ENCODE measurements at places on chromosomes 13 and 19. TPM values are rescaled to one million over a fixed set of nuclear protein-coding genes. Genes with fewer than 3 reads are reported as not detected.

The ZNF556 gene
- total RNA-seq, result not detected

GRCh38 chr13:93776936-93777335, 550.3 kb downstream of the GPC6 start:
- H3K27ac ChIP-seq, result no peak overlapping the region
- no peaks in the 10 kb centered on the region for H3K4me1 ChIP-seq
- no peak overlapping the region for H3K4me3 ChIP-seq
- H3K36me3 ChIP-seq, result no peaks in the 10 kb centered on the region
- no peaks in the 10 kb centered on the region for H3K27me3 ChIP-seq
- no peak for DNase-seq

DNA sequence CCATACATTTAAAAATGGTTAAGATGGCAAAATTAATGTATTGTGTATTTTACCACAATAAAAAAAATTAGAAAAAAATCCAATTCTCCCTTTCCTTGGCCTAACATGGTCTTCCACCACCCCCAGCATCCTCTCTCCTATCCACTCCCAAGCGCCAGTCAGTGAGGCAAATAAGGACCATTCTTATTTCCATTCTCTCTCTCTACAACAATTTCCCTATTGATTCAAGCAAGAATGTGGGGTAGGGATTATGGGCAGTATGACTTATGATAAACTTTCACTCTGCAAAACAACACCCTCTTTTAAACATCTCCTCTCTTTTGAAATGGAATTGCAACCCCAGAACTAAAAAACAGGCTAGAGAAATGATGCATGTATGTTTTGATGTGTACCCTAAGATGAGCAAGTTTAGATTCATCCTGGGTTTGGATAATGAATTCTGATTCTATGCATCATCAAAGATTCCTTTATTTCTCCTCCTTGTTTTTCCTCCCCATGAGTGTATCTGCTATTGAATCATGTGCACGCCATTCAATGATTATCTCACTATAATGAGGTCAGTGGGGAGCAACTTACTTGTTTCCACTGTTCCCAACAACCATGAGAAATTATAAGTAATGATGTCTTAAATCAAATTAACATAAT, 3.5 kb downstream of the STARD13 start:
- peaks cover 75% of the 10 kb centered on the region for H3K4me1 ChIP-seq
- no peaks in the 10 kb centered on the region for H3K27me3 ChIP-seq
- peak overlapping the region; percentile 93 for H3K27ac ChIP-seq
- H3K4me3 ChIP-seq, result peak overlapping the region; percentile 94
- peaks cover 24% of the 10 kb centered on the region for H3K36me3 ChIP-seq

The ZNF793 gene
- 7.2 TPM for total RNA-seq

DNA sequence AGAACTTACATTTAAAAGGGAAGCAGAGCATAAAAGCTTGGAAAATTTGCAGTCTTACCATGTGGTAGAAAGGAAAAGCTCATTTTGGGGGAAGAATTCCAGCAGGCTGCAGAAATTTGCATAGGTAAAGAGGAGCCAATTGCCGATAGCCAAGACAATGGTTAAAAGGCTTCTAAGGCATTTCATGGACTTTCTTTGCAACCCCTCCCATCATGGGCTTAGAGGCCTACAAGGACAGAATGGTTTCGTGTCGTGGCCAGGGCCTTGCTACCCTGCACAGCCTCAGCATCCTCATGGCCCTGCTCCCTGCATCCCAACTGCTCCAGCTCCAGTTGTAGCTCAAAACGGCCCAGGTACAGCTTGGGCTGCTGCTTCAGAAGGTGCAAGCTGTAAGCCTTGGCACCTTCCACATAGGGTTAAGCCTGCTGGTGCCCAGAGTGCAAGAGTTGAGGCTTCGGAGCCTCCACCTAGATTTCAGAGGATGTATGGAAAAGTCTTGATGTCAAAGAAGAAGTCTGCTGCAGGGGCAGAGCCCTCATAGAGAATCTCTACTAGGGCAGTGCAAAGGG, 420.3 kb downstream of the PCDH17 start:
- no peaks in the 10 kb centered on the region for H3K4me1 ChIP-seq
- H3K27me3 ChIP-seq, result no peaks in the 10 kb centered on the region
- no peak overlapping the region for H3K4me3 ChIP-seq
- no peaks in the 10 kb centered on the region for H3K36me3 ChIP-seq
- no peak for DNase-seq

DNA sequence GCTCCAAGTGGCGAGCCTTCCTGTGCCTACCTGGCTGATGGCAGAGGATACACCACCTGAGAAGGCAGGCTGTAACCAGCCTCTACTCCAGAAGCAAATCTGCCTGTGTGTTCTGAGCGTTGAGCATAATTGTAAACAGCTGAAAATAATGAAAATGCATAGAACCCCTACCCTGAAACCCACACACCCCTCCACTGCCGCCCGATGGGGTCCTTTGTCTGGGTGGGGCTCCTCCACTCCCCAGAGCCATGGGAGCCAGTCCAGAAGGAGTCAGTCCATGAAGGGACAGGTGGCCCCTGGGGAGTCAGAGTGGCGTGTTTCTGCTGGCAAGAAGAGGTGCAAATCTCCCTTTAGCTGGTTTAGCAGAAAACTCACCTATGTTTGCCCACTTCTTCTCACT, 8.0 kb upstream of the SOX1 start:
- H3K4me1 ChIP-seq, result no peaks in the 10 kb centered on the region
- no peak for DNase-seq
- no peak overlapping the region for H3K4me3 ChIP-seq
- peaks cover 67% of the 10 kb centered on the region for H3K27me3 ChIP-seq
- no peaks in the 10 kb centered on the region for H3K36me3 ChIP-seq

- DNase-seq, result peak; percentile 91
- peaks cover 9% of the 10 kb centered on the region for H3K4me1 ChIP-seq
- peak overlapping the region; percentile 64 for H3K4me3 ChIP-seq
- H3K27me3 ChIP-seq, result no peaks in the 10 kb centered on the region
- peak overlapping the region; percentile 88 for H3K27ac ChIP-seq
- peaks cover 29% of the 10 kb centered on the region for H3K36me3 ChIP-seq
Measured at GRCh38 chr19:23762884-23763711, 4.4 kb upstream of the ZNF681 start.

DNA sequence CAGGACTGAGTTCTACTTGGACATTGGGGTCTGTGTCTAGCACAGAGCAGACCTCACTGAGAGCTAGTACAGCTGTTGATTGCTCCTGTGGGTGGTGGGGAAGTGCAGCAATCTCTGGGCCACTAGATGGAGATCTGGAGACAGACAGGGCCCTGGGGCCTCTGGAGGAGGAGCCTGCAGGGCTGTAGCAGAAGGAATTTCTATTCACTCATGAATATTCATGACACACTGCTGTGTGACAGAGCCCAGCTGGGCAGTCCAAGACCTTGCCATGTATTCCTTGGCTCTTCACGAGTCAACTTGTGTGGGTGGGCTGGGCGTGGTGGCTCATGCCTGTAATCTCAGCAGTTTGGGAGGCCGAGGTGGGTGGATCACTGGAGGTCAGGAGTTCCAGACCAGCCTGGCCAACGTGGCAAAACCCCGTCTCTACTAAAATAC, 37.5 kb downstream of the SUGP2 start:
- H3K27me3 ChIP-seq, result no peaks in the 10 kb centered on the region
- H3K4me3 ChIP-seq, result no peak overlapping the region
- DNase-seq, result peak; percentile 36
- no peak overlapping the region for H3K27ac ChIP-seq
- peaks cover 14% of the 10 kb centered on the region for H3K36me3 ChIP-seq

The FGF14 gene
- not detected for total RNA-seq

The TM9SF2 gene
- 87.0 TPM for total RNA-seq

The ADAMTS10 gene
- total RNA-seq, result 0.60 TPM

- H3K4me1 ChIP-seq, result 0 out of 2 replicates have a peak, but pooled peaks cover 4% of the 10 kb centered on the region
- H3K36me3 ChIP-seq, result no peaks in the 10 kb centered on the region
- H3K4me3 ChIP-seq, result no peak overlapping the region
- H3K27me3 ChIP-seq, result no peaks in the 10 kb centered on the region
Measured at GRCh38 chr13:114114006-114114640, 18.3 kb downstream of the RASA3 start.

- no peak for DNase-seq
- no peaks in the 10 kb centered on the region for H3K4me1 ChIP-seq
- no peak overlapping the region for H3K27ac ChIP-seq
- no peak overlapping the region for H3K4me3 ChIP-seq
- no peaks in the 10 kb centered on the region for H3K27me3 ChIP-seq
- no peaks in the 10 kb centered on the region for H3K36me3 ChIP-seq
Measured at GRCh38 chr13:80666782-80667552, 326.0 kb upstream of the SPRY2 start.

DNA sequence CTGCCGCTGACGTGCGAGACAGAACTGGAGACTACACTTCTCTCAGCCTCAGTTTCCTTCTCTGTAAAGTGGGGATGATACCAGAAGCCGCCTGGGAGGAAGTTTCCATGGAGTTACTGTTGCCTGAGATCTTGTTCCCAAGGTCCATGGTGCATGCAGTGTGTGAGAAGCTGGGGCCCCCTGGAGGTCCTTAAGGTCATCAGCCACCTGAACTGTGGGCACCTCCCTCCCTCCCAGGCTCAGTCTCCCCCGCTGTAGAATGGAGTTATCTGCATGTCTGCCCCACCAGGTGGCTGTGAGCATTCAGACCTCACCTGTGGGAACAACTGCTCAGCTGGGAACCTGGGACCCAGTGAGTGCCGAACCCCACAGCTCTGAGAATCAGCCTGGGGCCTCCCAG, 2.7 kb downstream of the CRX start:
- DNase-seq, result no peak
- H3K27ac ChIP-seq, result no peak overlapping the region
- no peaks in the 10 kb centered on the region for H3K4me1 ChIP-seq
- H3K4me3 ChIP-seq, result no peak overlapping the region
- peaks cover 70% of the 10 kb centered on the region for H3K27me3 ChIP-seq

The NLRP11 gene
- total RNA-seq, result not detected

DNA sequence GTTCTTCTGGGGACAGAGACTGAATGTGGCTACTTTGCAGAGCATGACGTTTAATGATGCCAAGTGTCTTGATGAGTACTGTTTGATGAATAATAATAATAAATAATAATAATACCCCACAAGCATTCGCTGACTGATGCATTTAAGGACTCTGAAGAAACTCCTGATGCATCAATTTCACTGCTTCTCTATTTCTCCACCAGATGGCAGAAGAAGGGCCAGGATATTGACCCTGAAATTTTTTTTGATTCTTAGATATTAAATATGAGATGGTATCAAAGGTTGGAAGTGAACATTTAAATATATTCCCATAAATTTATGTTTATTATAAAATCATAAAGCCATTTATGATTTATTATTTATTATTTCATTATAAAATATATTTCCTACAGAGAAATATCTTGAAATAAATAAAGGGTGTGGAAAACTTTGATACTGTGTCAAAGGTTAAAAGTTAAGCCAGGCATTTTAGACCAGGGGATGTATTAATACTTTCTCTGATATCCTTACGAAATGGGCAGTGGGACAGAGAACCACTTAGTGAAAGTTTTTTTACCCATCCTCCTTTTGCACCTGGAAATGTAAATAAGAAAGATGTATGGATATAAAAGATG, 170.9 kb downstream of the LACC1 start:
- no peak for DNase-seq
- H3K4me3 ChIP-seq, result no peak overlapping the region

DNA sequence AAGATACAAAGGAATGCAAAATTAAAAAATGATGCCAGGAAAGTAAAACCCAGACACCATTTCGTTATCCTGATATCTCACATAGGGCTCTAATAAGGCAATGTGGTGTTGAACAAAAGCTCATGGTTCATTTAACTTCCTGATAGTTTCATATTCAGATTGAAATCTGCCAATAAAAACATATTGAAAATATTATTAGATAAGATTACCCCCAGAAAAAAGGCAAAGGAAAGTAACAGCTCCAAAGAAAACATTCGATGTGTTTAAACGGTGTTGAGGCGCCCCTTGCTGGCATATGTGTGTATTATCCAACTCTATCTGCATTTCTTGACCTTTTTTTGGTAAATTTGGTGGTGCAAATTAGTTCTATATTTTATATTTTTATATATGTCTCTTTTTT, 75.9 kb downstream of the ESD start:
- peaks cover 4% of the 10 kb centered on the region for H3K36me3 ChIP-seq
- no peaks in the 10 kb centered on the region for H3K4me1 ChIP-seq
- no peaks in the 10 kb centered on the region for H3K27me3 ChIP-seq
- DNase-seq, result peak; percentile 37

The HRC gene
- not detected for total RNA-seq

DNA sequence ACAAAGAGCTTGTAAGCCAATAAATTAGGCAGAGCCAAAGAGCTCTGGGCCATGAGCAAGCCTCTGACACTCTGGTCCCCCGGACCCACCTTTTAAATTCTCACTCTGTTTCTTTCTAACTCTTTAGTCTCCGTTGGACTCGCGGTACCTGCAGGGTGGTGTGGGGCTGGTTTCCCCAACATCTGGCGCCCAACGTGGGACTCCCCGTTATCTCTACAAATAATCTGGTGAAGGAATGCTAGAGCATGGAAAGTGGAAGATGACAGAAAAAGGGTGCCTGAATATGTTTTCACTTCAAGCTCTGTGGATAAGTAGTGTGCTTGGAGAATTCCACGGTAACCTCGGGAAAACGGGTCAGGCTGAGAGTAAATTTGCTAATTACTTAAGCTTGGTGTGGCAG, 36.5 kb upstream of the CYP2B6 start:
- no peak overlapping the region for H3K27ac ChIP-seq
- no peak for DNase-seq
- H3K4me1 ChIP-seq, result no peaks in the 10 kb centered on the region
- H3K4me3 ChIP-seq, result no peak overlapping the region

GRCh38 chr19:46192992-46193650, 36.4 kb upstream of the IGFL1 start:
- no peak overlapping the region for H3K4me3 ChIP-seq
- H3K27me3 ChIP-seq, result no peaks in the 10 kb centered on the region
- peak overlapping the region; percentile 82 for H3K27ac ChIP-seq
- DNase-seq, result peak; percentile 94
- H3K36me3 ChIP-seq, result peaks cover 1% of the 10 kb centered on the region

DNA sequence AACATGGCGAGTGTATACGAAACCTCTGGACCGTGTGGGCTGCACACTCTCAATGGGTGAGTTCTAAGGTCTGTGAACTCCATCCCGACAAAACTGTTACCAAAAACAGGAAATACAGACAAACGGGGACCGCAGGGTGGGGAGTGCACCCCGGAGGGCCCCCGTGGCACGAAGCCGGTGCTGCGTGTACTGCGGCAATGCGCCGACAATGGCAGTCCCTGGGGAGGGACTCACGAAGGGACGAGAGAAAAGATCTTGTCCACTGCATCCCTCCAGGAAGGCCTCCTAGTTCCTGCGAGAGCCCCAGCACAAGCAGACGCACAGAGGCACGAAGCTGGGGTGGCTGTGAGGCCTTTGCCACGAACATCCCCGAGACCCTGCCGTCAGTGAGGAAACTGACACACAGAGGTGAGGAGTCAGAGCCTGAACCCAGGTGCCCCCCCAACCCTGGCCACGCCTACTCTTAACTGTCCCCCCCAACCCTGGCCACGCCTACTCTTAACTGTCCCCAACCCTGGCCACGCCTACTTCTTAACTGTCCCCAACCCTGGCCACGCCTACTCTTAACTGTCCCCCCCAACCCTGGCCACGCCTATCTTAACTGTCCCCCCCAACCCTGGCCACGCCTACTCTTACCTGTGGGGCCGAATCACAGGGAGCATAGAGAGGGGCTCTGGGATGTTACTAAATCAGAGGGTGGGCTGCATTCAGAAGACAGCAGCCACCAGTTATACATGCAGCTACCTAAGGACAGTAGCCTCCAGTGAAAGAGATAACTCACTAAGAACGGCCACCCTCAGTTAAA, 4.2 kb downstream of the MED16 start:
- H3K4me3 ChIP-seq, result no peak overlapping the region
- peaks cover 11% of the 10 kb centered on the region for H3K4me1 ChIP-seq
- 0 out of 2 replicates have a peak, but pooled peaks cover 8% of the 10 kb centered on the region for H3K36me3 ChIP-seq
- DNase-seq, result no peak
- no peak overlapping the region for H3K27ac ChIP-seq
- H3K27me3 ChIP-seq, result no peaks in the 10 kb centered on the region
